Cardiac muscle cell (in vitro differentiated cells and primary cell): ENCODE measurements at places on chromosomes 5 and 9. TPM values are rescaled to one million over a fixed set of nuclear protein-coding genes. Genes with fewer than 3 reads are reported as not detected.
A peak's percentile ranks its signal among the peaks of the same experiment; 100 is the strongest.

The CCDC187 gene
- 0.56 and 1.3 TPM in 2 replicates for total RNA-seq

The GLDC gene
- 0.98 and 3.3 TPM in 2 replicates for total RNA-seq

The TLX3 gene
- total RNA-seq = not detected in 2 replicates

The SVEP1 gene
- total RNA-seq = 2.8 and 4.4 TPM in 2 replicates

The INSL4 gene
- not detected in 2 replicates for total RNA-seq

- H3K27ac ChIP-seq = no peak overlapping the region
- H3K4me1 ChIP-seq = peaks cover 14% of the 10 kb centered on the region
- H3K36me3 ChIP-seq = no peaks in the 10 kb centered on the region
- H3K27me3 ChIP-seq = no peaks in the 10 kb centered on the region
- peak; percentile 45 for DNase-seq
Measured at GRCh38 chr9:12698986-12699385, 5.8 kb downstream of the TYRP1 start.

- peak within 1 kb of the TSS; percentile 85 for H3K27ac ChIP-seq
- H3K36me3 ChIP-seq = no peaks in the 10 kb centered on the region
- H3K4me3 ChIP-seq = peak within 1 kb of the TSS; percentile 34
- DNase-seq = peak; percentile 67
- H3K27me3 ChIP-seq = no peaks in the 10 kb centered on the region
Measured at GRCh38 chr9:14909961-14910805, at the start of gene FREM1. TSS of gene FREM1 (minus strand) at chr9:14910428. CDS start at chr9:14868977, 41,451 bp downstream.

DNA sequence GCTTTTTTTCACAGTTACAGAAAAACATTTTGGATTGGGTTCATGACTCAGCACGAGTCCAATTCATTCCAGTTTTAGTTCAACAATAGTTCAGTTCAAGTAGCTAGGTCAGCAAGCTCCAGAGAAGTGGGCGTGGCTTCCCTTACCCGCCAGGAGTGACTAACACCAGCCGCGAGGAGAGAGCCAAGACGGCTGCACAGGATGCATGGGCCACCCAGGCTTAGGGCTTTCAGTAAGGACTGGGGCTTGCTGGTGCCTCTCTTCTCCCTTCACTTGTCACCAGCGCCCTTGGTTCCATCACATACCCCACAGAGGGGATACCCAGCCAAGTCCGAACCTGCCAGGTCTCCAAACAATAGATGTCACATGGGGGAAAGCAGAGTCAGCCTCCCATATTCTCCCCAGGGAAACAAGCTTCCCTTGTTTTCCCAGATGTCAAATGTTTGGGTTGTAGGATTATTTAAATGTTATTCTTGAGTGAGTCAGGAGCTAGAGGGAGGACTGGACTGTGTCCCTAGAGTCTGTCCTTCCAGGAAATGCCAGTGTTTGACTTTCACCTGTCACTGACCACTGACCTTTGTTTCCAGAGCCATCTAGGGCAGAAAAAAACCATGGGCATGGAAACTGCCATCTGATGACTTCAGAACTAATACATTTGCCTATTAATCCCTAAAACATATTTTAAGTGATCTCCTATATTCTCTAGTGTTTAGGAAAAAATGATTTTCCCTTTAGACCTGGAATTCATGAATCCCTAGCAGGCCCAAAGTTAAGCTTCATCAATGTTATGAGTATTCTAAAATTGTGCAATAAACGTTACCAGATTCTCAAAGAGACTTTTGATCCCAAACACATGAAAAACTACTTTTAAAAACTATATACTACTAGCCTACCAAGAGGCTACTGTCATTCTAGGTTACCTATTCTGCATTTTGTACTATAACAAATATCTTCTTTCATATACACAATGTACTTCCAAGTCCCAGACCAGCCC lies 51.9 kb downstream of the NIPAL4 start:
- peak; percentile 98 for DNase-seq
- H3K27ac ChIP-seq = no peak overlapping the region
- no peaks in the 10 kb centered on the region for H3K27me3 ChIP-seq
- peaks cover 1% of the 10 kb centered on the region for H3K4me1 ChIP-seq

GRCh38 chr5:154701181-154701580 lies 54.0 kb upstream of the LARP1 start:
- no peaks in the 10 kb centered on the region for H3K27me3 ChIP-seq
- no peaks in the 10 kb centered on the region for H3K36me3 ChIP-seq
- no peak overlapping the region for H3K4me3 ChIP-seq
- H3K27ac ChIP-seq = no peak overlapping the region
- peaks cover 33% of the 10 kb centered on the region for H3K4me1 ChIP-seq

GRCh38 chr5:97266576-97266975 lies 83.5 kb upstream of the RIOK2 start:
- no peaks in the 10 kb centered on the region for H3K27me3 ChIP-seq
- peak; percentile 72 for DNase-seq
- no peaks in the 10 kb centered on the region for H3K4me1 ChIP-seq

DNA sequence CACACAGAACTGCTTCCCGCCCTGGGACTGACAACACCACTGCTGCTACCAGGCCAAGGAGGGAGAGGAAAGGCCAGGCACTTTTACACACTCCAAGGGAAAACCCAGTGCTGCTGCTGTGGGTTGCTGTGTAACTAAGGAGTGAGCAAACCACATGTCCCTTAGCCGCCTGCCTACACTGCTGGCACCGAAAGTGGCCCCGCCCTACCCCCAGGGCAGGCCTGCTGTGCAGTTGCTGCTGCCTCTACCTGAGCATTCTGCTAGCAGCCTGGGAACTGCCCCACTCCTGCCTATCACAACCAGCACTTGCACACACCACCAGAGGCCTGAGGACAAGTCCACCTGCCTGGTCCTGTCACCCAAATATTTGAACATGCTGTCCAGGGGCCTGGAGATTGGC lies 740.9 kb downstream of the DTWD2 start:
- no peak overlapping the region for H3K4me3 ChIP-seq
- no peaks in the 10 kb centered on the region for H3K36me3 ChIP-seq
- H3K4me1 ChIP-seq = no peaks in the 10 kb centered on the region

- no peaks in the 10 kb centered on the region for H3K36me3 ChIP-seq
- H3K27ac ChIP-seq = peak overlapping the region; percentile 77
- H3K4me1 ChIP-seq = peaks cover 81% of the 10 kb centered on the region
- DNase-seq = peak; percentile 54
Measured at GRCh38 chr9:109109967-109110328, 9.8 kb downstream of the TMEM245 start.

DNA sequence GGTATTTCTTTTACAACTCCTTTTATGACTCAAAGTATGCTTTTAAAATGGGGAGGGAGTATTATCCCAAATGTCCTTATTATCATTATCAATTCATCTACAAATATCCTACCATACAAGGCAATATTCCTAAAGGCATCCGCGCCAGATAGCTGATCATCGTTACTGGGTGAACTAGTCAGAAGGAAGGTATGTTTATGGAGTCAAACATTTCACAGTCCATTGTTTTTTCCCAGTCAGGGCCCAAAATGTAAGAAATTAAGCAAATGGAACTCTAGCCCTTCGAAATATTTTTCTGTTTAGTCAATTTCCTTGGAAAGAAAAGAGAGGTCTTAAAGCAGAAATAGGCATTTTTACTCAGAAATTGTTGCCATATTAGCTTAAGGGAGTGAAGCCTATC lies 188.5 kb upstream of the CCNG1 start:
- H3K36me3 ChIP-seq = no peaks in the 10 kb centered on the region
- H3K27ac ChIP-seq = no peak overlapping the region
- no peak for DNase-seq
- no peaks in the 10 kb centered on the region for H3K4me1 ChIP-seq
- no peaks in the 10 kb centered on the region for H3K27me3 ChIP-seq
- no peak overlapping the region for H3K4me3 ChIP-seq

DNA sequence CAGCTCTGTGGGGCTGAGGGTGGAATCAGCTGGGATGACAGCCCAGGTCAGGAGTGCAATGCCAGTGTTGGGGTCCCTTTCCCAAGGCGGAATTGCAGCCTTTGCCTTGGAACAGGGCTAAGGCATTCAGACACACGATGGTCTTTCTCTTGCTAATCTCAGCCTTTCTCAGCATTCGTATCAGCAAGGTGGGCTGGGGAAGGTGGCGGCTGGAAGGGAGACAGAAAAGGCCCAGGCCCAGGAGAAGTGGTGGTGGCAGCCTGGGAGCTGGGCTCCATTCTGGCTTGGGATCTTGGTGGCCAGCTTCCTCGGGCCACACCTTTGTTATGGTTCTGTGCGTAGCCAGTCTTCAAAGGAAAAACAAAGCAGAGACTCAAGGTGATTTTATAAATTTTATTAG lies 1.1 kb upstream of the ARHGEF28 start:
- no peak for DNase-seq
- no peak overlapping the region for H3K4me3 ChIP-seq
- no peak overlapping the region for H3K27ac ChIP-seq
- H3K27me3 ChIP-seq = peaks cover 97% of the 10 kb centered on the region

- no peaks in the 10 kb centered on the region for H3K27me3 ChIP-seq
- no peak overlapping the region for H3K27ac ChIP-seq
- no peak overlapping the region for H3K4me3 ChIP-seq
- no peak for DNase-seq
Measured at GRCh38 chr5:143056339-143056704, 286.1 kb downstream of the ARHGAP26 start.

GRCh38 chr5:134444941-134445471 lies 33.3 kb upstream of the CDKN2AIPNL start:
- DNase-seq = no peak
- H3K27ac ChIP-seq = no peak overlapping the region
- H3K4me3 ChIP-seq = no peak overlapping the region
- H3K27me3 ChIP-seq = no peaks in the 10 kb centered on the region

DNA sequence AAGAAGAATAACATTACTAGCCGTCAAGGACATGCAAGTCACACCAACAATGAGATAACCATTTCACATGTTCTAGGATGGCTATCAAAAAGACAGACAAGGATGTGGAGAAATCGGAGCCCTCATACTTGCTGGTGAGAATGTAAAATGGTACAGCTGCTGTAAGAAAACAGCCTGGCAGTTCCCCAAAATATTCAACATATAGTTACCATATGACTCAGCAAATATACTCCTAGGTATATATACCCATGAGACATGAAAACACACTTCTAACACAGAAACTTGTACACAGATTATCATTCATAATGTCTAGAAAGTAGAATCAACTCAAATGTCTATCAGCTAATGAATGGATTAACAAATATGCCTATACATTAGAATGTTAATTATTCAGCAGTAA lies 105.4 kb upstream of the PCAT7 start:
- H3K4me3 ChIP-seq = no peak overlapping the region
- H3K4me1 ChIP-seq = peaks cover 22% of the 10 kb centered on the region
- peaks cover 27% of the 10 kb centered on the region for H3K36me3 ChIP-seq
- no peaks in the 10 kb centered on the region for H3K27me3 ChIP-seq
- no peak overlapping the region for H3K27ac ChIP-seq
- DNase-seq = no peak

- DNase-seq = no peak
- H3K4me1 ChIP-seq = no peaks in the 10 kb centered on the region
- no peak overlapping the region for H3K27ac ChIP-seq
- H3K36me3 ChIP-seq = no peaks in the 10 kb centered on the region
- H3K4me3 ChIP-seq = no peak overlapping the region
Measured at GRCh38 chr9:88522360-88522759, 12.6 kb upstream of the NXNL2 start.
